Thyroid gland (tissue), 4 donors: ENCODE measurements at places on chromosomes 11 and 22. TPM values are rescaled to one million over a fixed set of nuclear protein-coding genes. Genes with fewer than 3 reads are reported as not detected.

DNA sequence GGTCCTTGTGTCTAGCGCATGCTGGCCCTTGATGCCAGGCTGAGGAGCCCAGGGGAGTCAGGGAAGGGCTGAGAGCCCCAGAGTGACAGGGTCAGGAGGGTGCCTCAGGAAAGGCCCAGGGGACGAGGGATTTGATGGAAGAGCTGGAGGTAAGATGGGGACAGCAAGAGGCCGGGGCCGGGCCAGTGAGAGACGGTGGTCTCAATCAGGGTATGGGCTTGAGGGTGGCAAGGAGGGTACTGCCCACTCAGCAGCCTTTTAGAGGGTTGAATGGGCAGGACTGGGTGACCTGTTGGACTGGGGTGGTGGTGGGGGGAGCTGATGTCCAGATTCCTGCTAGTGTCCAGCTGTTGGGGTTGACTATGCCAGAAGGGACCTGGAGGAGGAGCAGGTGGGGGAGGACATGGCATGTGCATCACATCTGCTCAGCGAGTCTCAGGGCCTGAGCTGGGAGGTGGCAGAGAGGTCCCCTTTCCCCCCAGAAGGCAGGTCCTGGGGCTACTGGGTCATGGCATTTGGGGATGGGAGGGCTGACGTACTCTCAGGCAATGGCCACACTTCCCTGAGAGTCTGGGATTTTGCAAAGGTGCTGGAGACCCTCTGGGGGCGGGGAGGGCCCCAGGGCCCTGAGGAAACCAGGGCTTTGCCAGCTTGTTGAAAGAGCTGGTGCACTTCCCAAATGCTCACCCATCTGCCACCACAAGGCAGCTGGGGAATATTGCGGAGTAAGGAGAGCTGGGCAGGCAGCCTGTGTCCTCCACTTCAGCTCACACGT lies 18.4 kb downstream of the MYO7A start:
- no peak for DNase-seq

GRCh38 chr11:33552756-33553155 lies 147.9 kb downstream of the C11orf91 start:
- DNase-seq: no peak

- no peak for DNase-seq
Measured at GRCh38 chr11:119065369-119065768, 2.2 kb upstream of the VPS11 start.

- no peak for DNase-seq
Measured at GRCh38 chr11:110295086-110295485, 1.3 kb downstream of the RDX start.

DNA sequence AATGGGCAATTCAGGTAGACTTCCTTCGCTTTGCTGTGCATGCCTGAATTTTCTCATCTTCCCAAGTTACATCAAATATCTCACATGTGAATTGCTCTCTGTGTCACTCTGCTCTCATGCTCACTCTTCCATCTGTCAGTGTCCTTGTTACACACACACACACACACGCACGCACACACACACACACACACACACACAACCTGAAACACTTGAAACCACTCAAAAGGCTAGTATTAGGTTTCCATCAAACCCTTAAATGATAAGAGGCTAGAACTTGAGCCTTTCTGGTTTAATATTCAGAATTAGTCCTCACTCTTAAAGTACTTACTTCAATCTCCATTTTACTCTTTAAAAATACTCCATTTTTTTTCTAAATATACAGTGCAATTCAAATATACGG lies 282.4 kb downstream of the C11orf87 start:
- DNase-seq: no peak

DNA sequence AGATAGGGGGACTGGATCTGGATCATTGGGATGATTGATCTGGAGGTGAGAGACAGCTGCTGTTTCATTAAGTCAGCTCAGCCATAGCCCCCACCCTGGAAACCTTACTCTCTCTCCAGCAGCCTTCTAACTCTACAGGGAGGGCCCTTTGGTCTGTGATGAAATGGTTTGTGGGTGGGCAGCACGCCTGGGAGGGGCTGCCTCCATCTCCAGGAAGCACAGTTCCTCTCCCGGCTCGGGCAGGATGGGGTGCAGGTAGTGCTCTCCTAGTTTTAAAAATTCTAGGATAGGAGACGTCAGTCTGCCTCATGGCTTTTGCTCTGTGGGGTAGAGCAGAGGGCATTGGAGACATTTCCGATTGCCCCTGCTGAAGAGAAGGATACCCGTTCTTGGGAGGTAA lies 89.7 kb downstream of the CEP164 start:
- no peak for DNase-seq

- DNase-seq: no peak
Measured at GRCh38 chr11:17807034-17807433, 72.5 kb downstream of the KCNC1 start.

- DNase-seq: no peak
Measured at GRCh38 chr22:29204455-29205183, 1.1 kb upstream of the EMID1 start.

GRCh38 chr22:45577746-45578523 lies 75.3 kb downstream of the FBLN1 start:
- DNase-seq: peak; percentile 82

GRCh38 chr11:128512474-128512996 lies 74.8 kb downstream of the ETS1 start:
- DNase-seq: no peak

- DNase-seq: no peak
Measured at GRCh38 chr11:86861810-86862209, 61.5 kb downstream of the PRSS23 start.

DNA sequence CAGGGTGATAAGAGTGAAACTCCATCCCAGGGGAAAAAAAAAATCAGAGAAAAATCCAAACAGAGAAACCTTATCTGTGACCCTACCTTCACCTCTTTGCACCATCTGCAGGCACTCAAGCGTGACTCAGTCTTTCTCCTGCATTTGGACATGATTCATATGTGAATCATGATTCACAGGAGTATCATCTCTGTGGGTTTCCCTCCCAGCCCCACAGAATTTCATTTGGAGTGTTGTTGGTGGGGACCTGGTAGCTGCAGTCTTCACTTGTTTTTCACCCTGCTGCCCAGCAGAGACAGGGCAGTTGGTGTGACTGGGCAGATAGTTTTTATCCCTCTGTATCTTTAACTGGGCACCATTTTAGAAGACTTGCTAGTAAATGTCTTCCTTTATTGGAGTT lies 75.7 kb downstream of the DEPDC5 start:
- DNase-seq: no peak

DNA sequence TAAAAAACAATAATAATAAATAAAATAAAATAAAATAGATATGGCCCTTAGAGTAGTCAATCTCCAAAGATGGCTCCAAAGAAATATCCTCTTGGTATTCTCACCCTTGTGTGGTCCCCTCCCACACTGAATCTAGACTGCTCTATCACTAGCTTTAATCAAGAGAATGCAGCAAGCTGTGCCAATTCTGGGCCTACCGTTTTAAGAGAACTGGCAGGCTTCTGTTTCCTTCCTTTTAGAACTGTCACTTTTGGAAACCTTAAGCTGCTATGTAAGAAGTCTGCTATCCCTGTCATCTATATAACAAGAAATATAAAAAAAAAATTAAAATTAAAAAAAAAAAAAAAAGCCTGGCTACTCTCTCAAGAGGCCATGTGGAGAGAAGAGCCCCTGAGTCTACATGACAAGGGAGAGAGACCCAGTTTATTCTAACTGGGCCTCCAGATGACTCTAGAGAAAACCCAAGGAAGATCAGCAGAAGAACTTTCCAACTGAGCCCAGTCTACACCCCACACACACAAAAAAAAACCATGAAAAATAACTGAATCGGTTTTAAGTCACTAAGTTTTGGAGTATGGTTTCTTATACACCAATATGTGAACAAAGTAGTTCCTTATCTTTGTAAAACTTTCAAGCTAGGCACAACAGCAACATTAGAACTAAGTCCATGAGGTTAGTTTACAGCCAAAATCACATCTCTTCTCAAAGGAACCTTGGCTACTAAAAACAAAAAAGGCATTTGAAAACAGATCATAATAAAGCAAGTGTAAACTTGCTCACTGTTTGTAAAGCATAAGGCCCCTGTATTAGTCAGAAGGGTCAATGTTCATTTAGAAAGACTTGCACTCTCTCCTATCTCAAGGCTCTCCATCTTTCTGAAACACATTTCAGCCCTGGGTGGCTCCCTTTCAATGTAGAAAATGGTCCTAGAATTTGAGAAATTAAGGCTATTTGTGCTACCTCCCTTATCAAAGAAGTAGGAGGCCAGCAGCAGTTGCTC lies 67.3 kb downstream of the AMBRA1 start:
- no peak for DNase-seq

DNA sequence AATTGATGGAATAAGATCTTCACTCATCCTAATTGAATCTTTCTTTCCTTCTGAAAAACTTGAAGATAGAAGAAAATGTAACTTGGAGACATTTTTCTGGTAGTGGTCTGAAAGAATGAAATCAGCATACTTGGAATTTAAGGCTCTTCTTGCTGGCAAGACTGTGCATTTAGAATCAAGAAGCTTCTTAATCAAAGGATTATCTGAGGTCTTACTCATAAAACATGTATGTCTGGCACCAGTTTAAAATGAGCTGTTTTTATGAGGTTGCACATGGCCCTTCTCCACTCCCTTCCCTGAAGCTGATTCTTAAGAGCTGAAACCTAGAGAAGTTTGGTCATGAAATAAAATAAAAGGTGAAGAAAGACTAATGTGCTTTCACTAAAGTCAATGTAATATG lies 77.3 kb downstream of the ARHGEF12 start:
- no peak for DNase-seq

GRCh38 chr11:126716456-126717083 lies 284.0 kb downstream of the KIRREL3 start:
- peak; percentile 64 for DNase-seq

GRCh38 chr11:116164843-116165242 lies 607.9 kb downstream of the BUD13 start:
- no peak for DNase-seq

- no peak for DNase-seq
Measured at GRCh38 chr22:49381595-49382450, 445.9 kb downstream of the BRD1 start.

- no peak for DNase-seq
Measured at GRCh38 chr11:45366619-45367190, 80.6 kb upstream of the SYT13 start.

DNA sequence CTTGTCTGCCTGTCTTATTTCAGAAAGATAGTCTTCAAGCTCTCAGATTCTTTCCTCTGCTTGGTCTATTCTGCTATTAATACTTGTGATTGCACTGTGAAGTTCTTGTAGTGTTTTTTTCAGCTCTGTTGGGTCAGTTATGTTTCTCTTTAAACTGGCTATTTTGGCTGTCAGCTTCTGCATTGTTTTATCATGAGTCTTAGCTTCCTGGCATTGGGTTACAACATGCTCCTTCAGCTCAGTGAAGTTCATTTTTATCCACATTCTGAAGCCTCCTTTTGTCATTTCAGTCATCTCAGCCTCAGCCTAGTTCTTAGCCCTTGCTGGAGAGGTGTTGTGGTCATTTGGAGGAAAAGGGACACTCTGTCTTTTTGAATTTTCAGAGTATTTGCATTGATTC lies 15.5 kb upstream of the DEPDC7 start:
- no peak for DNase-seq

DNA sequence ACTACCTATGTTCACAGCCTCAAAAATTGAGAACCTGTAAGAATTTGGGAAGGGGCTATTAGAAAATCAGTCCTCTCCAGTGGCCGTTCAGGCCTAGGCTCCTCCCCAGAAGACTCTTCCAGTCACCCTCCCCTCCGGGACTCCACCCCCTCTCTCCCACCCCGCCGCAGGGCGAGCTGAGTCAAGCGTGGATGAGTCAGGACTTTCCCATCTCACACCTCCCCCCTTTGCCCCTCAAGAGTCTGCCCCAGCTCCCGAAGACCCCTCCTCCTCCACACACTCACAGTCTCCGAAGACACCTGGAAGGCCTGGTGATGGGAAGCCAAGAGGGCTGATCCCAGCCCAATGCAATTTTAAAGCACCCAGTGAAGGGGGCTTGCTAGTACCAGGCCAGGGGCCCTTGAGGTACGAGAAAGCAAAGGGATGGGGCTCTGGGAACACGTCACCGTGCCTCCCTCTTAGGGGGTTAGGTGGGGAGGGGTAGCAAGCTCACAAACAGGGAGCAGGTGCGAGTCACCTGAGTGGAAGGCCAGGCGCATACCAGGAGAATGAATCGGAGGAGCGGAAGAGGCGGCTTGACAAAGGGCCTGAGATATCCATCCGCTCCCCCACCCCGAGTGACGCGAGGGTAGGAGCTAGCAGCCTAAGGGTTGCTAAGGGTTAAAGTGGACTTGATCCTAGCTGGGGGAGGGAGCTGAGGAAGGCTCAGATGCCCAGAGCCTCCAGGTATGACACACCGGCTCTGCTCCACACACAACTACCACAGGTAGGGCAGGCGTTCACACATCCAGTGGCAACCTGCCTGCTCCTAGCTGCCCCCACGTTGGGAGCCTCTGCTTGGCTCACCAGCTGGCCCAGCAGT lies 13.6 kb downstream of the BCL9L start:
- DNase-seq: peak; percentile 82

DNA sequence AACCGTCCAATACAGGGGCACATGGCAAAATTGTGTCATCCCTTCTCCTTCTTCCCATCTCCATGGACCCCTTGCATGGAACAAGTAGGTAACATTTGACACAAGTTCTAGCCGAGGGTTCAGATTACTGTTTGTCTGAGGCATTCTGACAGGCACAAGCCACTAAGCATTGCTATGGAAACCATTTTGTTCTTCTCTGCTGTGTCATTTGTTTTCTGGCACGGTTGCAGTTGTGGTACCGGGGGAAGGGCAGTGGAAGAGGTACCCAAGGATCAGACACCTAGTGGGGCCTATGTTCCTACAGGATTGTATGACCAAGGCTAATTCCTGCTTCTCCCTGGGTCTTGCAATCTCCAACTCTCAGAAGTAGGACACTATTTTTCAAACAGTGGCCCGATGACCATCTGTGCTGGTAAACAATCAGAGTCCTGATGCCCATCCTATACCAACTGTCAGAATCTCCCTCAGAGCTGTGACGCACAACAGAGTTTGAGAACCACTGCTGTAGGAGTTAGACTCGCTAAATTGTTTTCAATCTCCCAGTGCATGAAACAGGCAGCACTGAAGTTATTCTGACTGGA lies 69.3 kb downstream of the KCNC1 start:
- DNase-seq: no peak

The SCUBE1 gene
- total RNA-seq: 3.5 TPM

The ISX gene
- total RNA-seq: not detected

The FAM111B gene
- total RNA-seq: 0.67 TPM

The ATL3 gene
- total RNA-seq: 102 TPM

The VSIG2 gene
- 23.7 TPM for total RNA-seq

The CPT1A gene
- 50.2 TPM for total RNA-seq

The MRGPRX3 gene
- not detected for total RNA-seq

The ELF5 gene
- not detected for total RNA-seq

The DCHS1 gene
- 14.4 TPM for total RNA-seq

The TRIM49D1 gene
- total RNA-seq: not detected
